ENCODE measurements at places on chromosomes 6 and 20. TPM values are rescaled to one million over a fixed set of nuclear protein-coding genes. Genes with fewer than 3 reads are reported as not detected.

TBC1D22B gene
- total RNA-seq = 5.1 TPM

NKAPL gene
- total RNA-seq = not detected

ACAT2 gene
- 40.5 TPM for total RNA-seq

MBOAT1 gene
- 12.3 TPM for total RNA-seq

RSPH4A gene
- total RNA-seq = 0.06 TPM

COL11A2 gene
- total RNA-seq = 0.10 TPM

PKHD1 gene
- not detected for total RNA-seq

DNA sequence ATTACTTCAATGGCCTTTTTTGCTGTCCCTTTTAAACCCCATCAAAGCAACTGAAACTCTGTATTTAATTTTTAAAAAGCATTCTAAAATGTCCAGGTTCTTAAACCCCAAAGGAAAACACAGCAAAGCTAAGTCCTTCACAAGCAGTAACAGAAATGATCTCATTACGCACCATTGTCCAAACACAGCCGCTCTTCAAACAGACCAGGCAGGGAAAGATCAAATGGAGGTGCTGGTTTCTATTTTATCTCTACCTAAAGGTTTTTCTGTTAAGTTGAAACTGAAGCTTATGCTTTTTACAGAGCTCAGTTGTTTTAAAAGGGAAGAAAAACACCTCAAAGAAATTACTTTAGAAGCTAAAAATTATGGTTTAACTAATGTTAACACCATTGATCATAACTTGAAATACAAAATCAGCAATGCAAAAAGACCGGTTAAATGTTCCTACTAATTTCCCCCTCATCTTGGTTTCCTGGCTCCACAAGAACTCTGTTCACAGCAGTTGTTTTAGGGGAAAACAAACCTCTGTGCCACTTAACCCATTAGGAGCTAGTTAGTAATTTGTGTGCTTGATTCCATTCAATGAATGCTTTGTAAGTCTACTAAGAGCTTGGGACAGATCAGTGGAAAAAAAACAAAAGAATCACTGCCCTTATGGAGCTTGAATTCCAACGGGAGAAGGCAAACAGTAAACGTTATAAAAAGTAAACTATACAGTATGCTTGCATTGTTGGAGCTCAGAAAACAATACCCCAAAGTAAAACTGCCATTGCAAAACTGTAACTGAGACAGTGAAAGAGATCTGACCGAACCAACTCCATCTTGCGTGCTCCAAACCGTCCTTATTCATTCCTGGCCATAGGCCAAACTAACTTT lies 87.4 kb downstream of the CD24 start:
- DNase-seq = no peak

DNA sequence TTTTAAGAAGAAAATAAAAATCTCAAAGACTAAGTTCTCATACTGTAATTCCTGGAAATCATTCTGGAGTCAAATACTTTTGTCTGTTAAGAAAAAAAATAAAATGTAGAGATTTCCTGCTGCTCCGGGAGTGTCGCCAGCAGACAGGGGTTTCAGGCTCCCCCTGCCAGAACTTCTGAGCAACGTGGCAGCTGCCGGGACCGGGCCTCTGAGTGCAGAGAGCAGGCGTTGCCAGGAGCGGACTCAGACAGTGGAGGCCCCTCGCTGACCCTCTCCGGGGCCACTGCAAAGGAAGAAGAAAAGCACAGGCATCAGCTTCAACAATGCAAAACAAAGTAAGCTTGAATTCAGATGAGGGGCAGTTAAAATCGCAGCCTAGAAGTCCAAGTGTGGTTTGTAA lies 95.5 kb downstream of the THBS2 start:
- no peak for DNase-seq

DNA sequence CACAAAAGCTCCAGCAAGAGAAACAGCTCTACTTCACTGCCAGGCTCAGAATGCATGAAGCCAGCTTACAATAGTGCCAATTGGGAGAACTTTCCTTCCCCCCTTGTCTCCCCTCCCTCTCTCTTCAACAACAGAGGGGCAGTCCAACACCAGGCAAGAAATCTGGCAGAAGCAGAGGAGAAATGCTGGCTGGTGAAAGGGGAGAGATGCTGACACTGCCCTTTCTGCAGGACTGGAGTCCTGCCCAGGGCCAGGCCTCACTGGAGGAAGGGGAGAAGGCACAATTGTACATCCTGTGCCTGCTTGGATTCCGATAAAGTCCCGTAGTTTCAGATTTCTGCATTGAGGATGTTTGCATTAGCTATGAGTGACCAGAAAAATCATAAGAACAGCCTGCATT lies 148.6 kb downstream of the LRRC1 start:
- no peak for DNase-seq

DNA sequence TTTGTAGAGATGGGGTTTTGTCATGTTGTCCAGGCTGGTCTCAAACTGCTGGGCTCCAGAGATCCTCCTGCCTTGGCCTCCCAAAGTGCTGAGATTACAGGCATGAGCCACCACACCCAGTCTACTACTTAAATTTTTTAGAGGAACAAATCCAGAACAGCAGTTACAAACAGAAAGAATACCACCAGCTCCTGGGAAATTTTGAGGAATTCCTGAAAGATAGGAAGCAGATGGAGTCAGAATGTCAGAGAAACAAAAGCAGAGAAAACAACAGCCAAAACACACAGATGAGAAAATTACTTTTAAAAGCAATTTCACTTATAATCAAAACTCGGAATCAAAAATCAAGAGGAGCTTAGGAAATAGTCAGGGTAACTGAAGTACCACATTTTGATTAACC lies 543.3 kb upstream of the MARCKS start:
- DNase-seq = no peak

DNA sequence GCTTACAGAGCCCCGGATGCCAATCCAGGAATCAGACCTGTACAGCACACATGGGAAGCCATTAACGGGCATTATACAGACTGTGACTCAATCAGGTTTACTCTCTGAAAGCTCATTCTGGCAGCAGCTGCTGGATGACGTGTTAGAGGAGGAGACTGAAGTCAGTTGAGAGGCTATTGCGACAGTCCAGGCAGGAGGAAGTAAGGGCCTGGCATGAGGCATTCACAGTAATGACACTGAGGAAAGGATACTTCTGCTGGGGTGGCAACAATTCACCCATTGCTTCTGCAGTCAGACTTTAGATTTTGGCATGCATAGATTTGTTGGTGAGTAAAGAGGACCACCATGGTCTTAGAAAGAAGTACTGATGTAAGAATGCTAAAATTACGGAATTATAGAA lies 151.0 kb upstream of the HEY2 start:
- DNase-seq = peak; percentile 85

DNA sequence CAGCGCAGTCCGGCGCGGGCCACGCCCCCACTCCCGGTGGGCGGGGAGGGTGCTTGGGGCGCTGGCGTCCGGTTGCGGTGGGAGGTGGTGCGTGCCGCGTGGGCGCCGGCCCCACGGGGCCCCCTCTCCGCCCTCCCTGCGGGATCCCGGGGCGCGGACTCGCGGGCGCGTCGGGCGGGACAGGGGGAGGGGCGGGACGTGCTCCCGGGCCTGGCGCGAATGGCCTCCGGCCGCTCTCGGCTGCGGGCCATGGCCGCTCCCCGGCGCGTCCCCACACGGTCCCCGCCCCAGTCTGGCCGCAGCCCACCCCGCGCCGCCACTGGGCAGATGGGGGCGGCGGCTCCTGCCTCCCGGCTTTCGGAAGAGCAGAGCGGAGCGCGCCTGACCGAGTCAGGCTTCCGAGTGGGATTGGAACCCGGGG lies 771 bp upstream of the PPP1R3G start:
- DNase-seq = no peak

DNA sequence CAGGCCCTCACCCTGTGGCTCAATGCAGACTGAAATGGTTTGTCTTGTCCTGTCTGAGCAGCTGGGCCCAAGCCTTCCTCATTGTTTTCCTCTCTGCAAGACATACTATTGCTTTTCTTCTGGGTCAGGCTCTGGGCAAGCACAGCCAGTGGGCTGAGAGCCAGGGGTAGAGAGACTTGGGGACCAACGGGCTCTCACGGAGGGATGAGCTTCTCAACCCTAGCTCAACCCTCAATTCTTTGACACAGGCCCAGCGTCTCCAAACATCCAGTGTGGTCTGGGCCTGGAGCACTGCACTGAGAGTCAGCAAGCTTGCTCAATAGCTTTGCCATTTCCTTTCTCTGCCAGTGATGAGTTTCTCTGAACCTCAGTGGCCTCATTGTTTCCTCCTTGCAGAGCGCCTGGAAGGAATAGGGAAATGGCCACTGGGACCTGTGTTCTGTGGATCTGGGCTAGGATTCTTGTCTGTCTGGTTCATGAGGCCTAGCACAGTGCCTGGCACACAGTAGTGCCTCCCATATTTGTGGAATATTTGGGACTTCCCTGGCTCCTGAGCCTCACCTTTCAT lies 9.3 kb downstream of the ANGPT4 start:
- DNase-seq = no peak

GRCh38 chr6:115865914-115866313 lies 194.8 kb downstream of the FRK start:
- DNase-seq = no peak

GRCh38 chr20:61674121-61674520 lies 391.6 kb downstream of the TAF4 start:
- DNase-seq = no peak

DNA sequence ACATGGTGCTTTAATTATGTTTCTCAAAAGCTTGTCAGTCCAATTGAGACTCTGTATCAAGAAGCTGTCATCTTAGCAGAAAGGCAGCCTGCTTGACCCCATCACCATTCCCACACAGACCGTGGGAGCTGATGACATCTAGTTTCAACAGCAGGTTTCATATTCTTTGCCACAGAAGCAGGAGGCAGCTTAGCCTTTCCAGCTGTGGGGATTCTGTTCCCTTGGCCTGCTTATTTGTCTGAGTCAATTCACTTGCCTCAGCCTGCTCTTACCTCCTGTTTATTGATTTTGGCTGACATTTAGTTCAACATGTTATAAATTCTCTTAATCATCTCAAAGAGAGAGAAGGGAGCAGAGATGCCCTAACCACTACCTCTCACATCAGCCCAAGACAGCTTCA lies 527.7 kb downstream of the ADGRB3 start:
- no peak for DNase-seq

- no peak for DNase-seq
Observed at GRCh38 chr6:159128978-159129377, 40.2 kb upstream of the FNDC1 start.

- DNase-seq = no peak
Observed at GRCh38 chr20:4344670-4345069, 329.3 kb upstream of the RNF24 start.

DNA sequence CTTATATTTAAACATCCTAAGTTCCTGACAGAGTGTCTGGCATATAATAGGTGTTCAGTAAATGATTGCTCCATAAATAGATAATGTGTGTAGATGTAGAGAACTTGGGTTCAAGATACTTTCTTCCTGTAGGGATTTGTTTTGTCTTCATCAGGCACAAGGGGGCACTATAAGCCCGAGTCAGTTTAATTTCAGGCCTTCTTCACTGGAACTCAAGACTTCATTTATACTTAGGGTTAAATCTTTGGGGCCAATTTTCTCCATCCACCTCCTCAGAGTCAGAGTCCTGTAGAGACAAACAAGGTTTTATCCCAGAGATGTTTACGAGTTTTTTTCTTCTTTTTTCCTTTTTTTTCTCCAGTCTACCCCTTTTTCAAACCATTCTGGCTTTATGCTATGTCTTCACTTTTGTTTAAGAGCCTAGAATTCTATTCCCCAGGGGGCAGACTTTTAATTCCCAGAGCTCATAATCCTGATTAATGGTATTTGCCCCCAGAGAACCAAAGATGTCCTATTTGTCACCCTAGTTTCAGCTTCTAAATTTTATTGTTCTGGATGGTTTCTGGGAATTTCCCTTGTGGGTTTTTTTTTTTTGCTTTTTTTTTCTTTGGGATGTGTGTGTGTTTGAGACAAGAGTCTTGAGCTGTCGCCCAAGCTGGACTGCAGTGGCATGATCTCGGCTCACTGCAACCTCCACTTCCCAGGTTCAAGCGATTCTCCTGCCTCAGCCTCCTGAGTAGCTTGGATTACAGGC lies 88.4 kb downstream of the HFE start:
- DNase-seq = no peak

Measured in H4 (cell line).